ENCODE measurements at places on chromosomes 12 and 14.

GRCh38 chr12:114238808-114239207, 167.1 kb downstream of the TBX5 start:
- no peaks in the 10 kb centered on the region for H3K27me3 ChIP-seq
- no peak for DNase-seq
- H3K4me1 ChIP-seq = no peaks in the 10 kb centered on the region
- no peak overlapping the region for H3K4me3 ChIP-seq
- no peaks in the 10 kb centered on the region for H3K36me3 ChIP-seq

- no peaks in the 10 kb centered on the region for H3K27me3 ChIP-seq
- no peak for DNase-seq
- H3K4me1 ChIP-seq = no peaks in the 10 kb centered on the region
- H3K4me3 ChIP-seq = no peak overlapping the region
- no peak overlapping the region for H3K27ac ChIP-seq
These were observed 41.8 kb upstream of the HSPB8 start for GRCh38 chr12:119136811-119137410.

- no peaks in the 10 kb centered on the region for H3K27me3 ChIP-seq
- no peak for DNase-seq
- no peaks in the 10 kb centered on the region for H3K4me1 ChIP-seq
- H3K27ac ChIP-seq = no peak overlapping the region
These were observed 117.0 kb upstream of the DYRK2 start for GRCh38 chr12:67531501-67531900.

GRCh38 chr12:104703372-104703771, 246.6 kb downstream of the CHST11 start:
- DNase-seq = no peak
- H3K27me3 ChIP-seq = no peaks in the 10 kb centered on the region
- no peaks in the 10 kb centered on the region for H3K36me3 ChIP-seq
- no peak overlapping the region for H3K27ac ChIP-seq

GRCh38 chr12:5965950-5966383, 20.9 kb upstream of the ANO2 start:
- no peaks in the 10 kb centered on the region for H3K27me3 ChIP-seq
- no peaks in the 10 kb centered on the region for H3K4me1 ChIP-seq
- no peak for DNase-seq
- no peaks in the 10 kb centered on the region for H3K36me3 ChIP-seq
- no peak overlapping the region for H3K27ac ChIP-seq

GRCh38 chr12:132211816-132212215, 67.6 kb downstream of the NOC4L start:
- H3K27me3 ChIP-seq = no peaks in the 10 kb centered on the region
- no peaks in the 10 kb centered on the region for H3K36me3 ChIP-seq
- H3K27ac ChIP-seq = no peak overlapping the region
- DNase-seq = no peak
- H3K4me1 ChIP-seq = no peaks in the 10 kb centered on the region

DNA sequence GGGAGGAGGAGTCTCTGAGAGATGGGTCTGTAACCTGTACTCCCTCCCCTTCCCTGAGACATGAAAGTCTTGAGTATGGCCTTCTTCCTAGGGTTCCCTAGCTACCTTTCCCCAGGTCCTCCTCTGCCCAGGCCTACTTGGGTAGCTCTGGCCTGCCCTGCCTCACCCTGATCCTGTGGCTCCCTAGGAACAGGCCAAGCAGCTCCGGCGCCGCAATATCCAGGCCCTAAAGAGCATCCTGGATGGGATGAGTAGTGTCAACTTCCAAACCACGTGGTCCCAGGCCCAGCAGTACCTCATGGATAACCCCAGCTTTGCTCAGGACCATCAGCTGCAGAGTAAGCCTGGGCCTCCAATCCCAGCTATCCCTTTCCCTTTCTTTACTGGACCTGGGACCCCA, 12.3 kb downstream of the PRPF40B start:
- H3K4me3 ChIP-seq = no peak overlapping the region
- H3K27ac ChIP-seq = no peak overlapping the region
- no peaks in the 10 kb centered on the region for H3K36me3 ChIP-seq
- H3K27me3 ChIP-seq = no peaks in the 10 kb centered on the region
- no peaks in the 10 kb centered on the region for H3K4me1 ChIP-seq
- no peak for DNase-seq

GRCh38 chr14:99884834-99885648, 91.8 kb downstream of the EML1 start:
- no peaks in the 10 kb centered on the region for H3K36me3 ChIP-seq
- H3K27ac ChIP-seq = no peak overlapping the region
- no peaks in the 10 kb centered on the region for H3K27me3 ChIP-seq
- no peaks in the 10 kb centered on the region for H3K4me1 ChIP-seq
- no peak overlapping the region for H3K4me3 ChIP-seq

DNA sequence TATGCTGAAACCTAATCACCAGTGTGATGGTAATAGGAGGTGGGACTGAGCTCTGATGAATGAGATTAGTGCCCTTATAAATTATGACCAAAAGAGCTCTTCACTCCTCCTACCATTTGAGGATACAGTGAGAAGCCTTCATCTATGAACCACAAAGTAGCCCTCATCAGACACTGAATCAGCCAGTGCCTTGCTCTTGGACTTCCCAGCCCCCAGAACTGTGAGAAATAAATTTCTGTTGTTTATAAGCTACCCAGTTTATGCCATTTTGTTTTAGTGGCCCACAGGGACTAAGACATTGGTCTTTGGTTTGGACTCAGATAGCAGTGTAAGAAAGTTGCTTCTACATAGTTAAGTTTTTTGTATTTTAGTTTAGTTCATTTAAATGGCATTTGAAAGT, 32.9 kb downstream of the ABHD12B start:
- H3K27me3 ChIP-seq = no peaks in the 10 kb centered on the region
- no peak overlapping the region for H3K4me3 ChIP-seq
- no peaks in the 10 kb centered on the region for H3K4me1 ChIP-seq
- H3K36me3 ChIP-seq = no peaks in the 10 kb centered on the region
- H3K27ac ChIP-seq = no peak overlapping the region

- H3K4me1 ChIP-seq = no peaks in the 10 kb centered on the region
- no peak overlapping the region for H3K4me3 ChIP-seq
- no peak for DNase-seq
- no peaks in the 10 kb centered on the region for H3K36me3 ChIP-seq
- H3K27me3 ChIP-seq = no peaks in the 10 kb centered on the region
These were observed 8.0 kb upstream of the EIF5 start for GRCh38 chr14:103326078-103326477.

DNA sequence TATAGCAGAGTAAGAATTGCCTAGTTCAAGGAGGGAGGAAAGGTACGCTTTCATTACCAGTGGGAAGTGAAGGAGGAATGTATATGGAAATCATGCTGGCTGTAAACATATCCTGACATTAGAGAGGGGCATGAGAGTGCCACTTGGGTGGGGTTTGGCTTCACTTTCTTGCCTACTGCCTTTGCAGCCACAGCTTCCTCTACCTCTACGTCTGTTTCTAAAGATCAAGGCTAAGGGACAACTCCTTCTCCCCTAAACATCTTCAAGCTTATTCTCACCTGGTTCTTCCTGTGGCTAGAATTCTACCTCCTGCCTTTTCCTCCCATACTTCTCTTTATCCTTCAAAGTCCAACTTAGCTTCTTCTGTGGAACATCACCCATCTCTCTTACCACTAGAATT, 58.0 kb downstream of the SUSD6 start:
- peaks cover 28% of the 10 kb centered on the region for H3K4me1 ChIP-seq
- H3K27me3 ChIP-seq = no peaks in the 10 kb centered on the region
- H3K4me3 ChIP-seq = no peak overlapping the region
- H3K36me3 ChIP-seq = no peaks in the 10 kb centered on the region

DNA sequence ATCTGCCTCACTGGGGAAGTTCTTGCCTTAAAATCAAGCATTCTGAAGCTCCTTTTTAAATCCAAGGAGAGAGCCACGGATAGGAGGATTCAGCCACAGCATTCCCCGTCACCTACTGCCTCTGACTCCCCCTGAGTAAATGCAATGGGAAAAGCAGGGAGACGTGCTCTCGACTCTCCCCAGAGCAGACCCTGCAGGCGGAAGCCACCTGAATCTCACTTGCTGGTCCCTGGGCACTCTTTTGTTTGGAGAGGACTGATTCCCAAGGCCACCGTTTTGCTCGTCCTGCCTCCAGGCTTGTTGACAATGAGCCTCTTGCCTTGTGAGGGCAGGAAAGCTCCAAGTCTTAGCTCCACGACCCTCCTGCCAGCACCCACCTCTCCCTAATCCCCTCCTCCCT, 204.5 kb downstream of the SLC15A4 start:
- no peaks in the 10 kb centered on the region for H3K27me3 ChIP-seq
- no peak for DNase-seq
- no peaks in the 10 kb centered on the region for H3K36me3 ChIP-seq

DNA sequence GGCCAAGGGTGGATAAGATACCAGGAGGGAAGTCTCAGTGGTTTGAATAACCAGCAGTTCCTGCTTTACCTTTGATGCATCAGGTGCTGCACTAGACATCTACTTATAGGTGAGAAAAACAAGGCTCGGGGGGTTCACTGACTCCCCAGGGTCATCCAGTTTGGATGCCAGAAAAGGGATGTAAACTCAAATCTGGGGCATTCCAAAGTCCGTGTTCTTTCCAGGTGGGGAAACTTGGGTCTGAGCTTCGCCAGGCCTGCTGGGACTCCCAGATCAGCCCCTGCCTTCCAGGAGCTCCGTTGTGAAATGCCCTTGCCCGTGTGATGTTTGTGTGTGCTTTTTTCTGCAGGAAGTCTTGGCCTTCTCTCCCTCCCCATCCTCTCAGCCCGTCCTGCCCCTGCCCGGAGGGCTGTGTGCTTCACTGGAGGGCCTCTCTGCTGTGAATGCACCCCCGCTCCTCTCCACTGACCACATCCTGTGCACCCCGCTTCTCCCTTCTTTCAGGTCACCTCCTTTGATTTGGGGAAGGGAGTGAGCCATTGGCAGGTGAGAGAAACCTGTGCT, 42.1 kb downstream of the TSPAN9 start:
- no peak for DNase-seq
- no peaks in the 10 kb centered on the region for H3K36me3 ChIP-seq
- peaks cover 7% of the 10 kb centered on the region for H3K4me1 ChIP-seq
- H3K27me3 ChIP-seq = no peaks in the 10 kb centered on the region
- no peak overlapping the region for H3K27ac ChIP-seq
- H3K4me3 ChIP-seq = no peak overlapping the region

GRCh38 chr14:93535537-93535936, 104.8 kb downstream of the UNC79 start:
- H3K4me3 ChIP-seq = no peak overlapping the region
- no peak overlapping the region for H3K27ac ChIP-seq
- no peak for DNase-seq
- H3K4me1 ChIP-seq = no peaks in the 10 kb centered on the region

DNA sequence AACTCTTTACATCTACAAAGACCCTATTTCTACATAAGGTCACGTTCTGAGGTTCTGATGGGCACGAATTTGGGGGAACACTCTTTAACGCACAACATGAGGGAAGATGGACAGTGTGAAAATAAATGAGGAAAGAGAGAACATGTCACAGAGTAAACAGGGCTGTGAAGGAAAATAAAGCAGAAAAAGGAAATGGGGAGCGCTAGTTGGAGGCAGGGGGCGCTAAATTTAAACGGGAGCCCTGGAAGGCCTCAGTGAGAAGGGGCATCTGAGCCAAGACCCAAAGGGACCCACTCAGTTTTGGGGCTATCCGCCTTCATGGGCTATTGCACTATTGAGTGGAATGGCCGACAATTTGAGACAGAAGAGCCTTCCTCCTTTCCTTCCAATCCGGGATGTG, 50.5 kb downstream of the PLXNC1 start:
- DNase-seq = no peak
- peaks cover 8% of the 10 kb centered on the region for H3K4me1 ChIP-seq
- H3K27me3 ChIP-seq = no peaks in the 10 kb centered on the region
- H3K36me3 ChIP-seq = no peaks in the 10 kb centered on the region

DNA sequence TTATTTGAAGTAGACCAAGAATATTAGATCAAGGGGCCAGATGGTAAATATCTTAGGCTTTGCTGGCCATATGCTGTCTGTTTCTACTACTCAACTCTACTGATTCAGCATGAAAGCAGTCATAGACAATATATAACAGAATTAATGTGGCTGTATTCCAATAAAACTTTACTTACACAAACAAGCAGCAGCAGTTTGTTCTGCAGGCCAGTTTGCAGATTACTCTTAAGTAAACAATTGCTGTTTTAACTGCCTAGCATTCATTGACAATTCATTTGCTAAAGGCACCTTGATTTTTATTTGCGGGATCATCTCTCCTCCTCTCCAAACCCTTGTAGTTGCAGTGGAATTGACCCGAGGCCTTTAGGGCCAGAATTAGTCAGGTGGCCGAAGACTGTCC, 94.1 kb upstream of the GARIN6 start:
- no peaks in the 10 kb centered on the region for H3K27me3 ChIP-seq
- H3K4me1 ChIP-seq = no peaks in the 10 kb centered on the region
- no peak overlapping the region for H3K4me3 ChIP-seq
- DNase-seq = no peak
- H3K27ac ChIP-seq = no peak overlapping the region

DNA sequence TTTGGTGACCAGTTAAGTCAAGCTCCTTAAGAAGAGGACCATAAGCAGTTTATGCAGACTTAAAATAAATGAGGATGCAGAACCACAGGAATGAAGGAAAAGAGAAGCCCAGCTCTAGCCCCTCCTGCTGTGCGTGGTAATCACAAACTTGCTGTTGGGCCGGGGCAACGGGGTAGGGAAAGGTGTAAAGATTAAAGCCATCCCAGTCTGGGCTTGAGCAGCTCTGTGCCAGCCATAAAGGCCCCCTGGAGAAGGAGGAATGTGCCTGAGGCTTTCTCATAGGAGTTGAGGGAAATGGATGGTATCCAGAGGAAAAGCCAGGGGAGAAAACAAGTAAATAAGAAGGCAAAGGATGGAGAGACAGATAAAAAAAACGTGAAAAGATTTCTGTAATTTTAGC, 25.1 kb downstream of the TEP1 start:
- no peaks in the 10 kb centered on the region for H3K4me1 ChIP-seq
- no peak for DNase-seq
- no peak overlapping the region for H3K4me3 ChIP-seq
- peaks cover 81% of the 10 kb centered on the region for H3K36me3 ChIP-seq
- H3K27me3 ChIP-seq = no peaks in the 10 kb centered on the region

GRCh38 chr14:25050269-25051150, 563 bp upstream of the STXBP6 start:
- no peak for DNase-seq
- no peaks in the 10 kb centered on the region for H3K36me3 ChIP-seq
- no peaks in the 10 kb centered on the region for H3K4me1 ChIP-seq
- H3K27me3 ChIP-seq = peaks cover 19% of the 10 kb centered on the region
- no peak overlapping the region for H3K27ac ChIP-seq
- no peak overlapping the region for H3K4me3 ChIP-seq

GRCh38 chr12:20404576-20405346, 36.4 kb downstream of the PDE3A start:
- no peak overlapping the region for H3K4me3 ChIP-seq
- H3K27me3 ChIP-seq = no peaks in the 10 kb centered on the region
- H3K36me3 ChIP-seq = no peaks in the 10 kb centered on the region
- H3K4me1 ChIP-seq = no peaks in the 10 kb centered on the region
- H3K27ac ChIP-seq = no peak overlapping the region
- no peak for DNase-seq

Measured in effector memory CD4-positive, alpha-beta T cell (primary cell).